Activated CD4-positive, alpha-beta T cell treated with anti-CD3 and anti-CD28 coated beads, Interleukin-2, amount 10 ng/mL, durations not matched to agents 7 days and 5 days (primary cell): ENCODE measurements at places on chromosomes 4 and X.

GRCh38 chr4:133014473-133015135, 134.5 kb upstream of the PCDH10 start:
- DNase-seq = no peak

DNA sequence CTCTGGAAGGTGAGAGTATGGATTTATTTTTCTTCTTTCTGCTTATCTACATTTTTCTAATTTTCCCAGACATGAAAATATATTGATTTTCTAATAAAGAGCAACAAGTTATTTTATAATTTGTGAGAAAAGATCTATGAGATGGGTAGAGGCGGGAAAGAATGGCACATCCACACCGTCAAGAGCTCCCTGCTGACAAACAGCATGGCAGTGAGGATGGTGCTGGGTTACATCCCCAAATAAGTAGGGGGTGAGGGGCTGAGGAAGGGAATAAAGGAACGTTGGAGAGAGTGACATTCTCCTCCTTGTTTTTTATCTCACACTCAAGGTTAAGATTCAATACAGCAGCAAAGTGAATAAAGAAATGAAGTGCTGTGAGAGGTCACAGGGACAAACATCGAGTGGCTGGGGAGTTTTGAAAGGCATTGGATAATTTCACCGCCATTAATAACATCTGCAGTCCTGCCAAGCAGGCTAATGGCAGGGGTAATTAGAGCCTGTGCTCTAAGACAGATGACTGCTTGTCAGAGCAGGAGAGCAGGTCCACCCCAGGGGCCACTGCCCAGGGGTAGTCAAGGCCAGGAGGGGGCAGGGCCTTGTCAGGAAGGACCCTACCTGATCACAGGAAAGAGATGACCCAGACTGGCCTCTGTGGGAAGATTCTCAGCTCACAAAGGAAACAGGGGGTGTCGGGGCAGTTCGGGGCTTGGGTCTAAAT, 323.8 kb downstream of the FBXW7 start:
- no peak for DNase-seq

DNA sequence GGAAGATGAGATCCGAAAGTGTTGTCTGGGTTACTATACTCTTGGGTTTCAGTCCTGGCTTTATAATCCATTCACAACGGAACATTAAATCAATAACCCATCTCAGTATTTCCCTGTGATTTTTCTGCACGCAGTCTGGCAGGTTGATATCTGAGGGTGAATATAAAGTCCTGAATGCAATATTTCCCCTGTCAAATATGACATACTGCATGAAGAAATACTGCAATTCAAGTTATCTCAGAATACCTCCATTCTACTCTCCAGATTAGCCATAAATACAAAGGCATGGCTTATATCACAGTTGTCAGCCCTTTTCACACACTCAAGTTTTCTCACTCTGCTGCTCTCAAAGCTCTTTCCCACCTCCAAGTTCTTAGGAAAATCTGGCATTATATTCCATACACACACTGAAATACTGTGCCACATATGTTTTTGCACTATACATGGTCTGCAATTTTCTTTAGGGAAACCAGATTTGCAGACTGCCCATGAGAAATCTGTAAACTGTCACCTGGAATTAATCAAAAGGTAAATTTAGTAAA, 64.7 kb downstream of the WDFY3 start:
- no peak for DNase-seq

- DNase-seq = no peak
Observed at GRCh38 chr4:184094532-184095159, 123.0 kb downstream of the ENPP6 start.

DNA sequence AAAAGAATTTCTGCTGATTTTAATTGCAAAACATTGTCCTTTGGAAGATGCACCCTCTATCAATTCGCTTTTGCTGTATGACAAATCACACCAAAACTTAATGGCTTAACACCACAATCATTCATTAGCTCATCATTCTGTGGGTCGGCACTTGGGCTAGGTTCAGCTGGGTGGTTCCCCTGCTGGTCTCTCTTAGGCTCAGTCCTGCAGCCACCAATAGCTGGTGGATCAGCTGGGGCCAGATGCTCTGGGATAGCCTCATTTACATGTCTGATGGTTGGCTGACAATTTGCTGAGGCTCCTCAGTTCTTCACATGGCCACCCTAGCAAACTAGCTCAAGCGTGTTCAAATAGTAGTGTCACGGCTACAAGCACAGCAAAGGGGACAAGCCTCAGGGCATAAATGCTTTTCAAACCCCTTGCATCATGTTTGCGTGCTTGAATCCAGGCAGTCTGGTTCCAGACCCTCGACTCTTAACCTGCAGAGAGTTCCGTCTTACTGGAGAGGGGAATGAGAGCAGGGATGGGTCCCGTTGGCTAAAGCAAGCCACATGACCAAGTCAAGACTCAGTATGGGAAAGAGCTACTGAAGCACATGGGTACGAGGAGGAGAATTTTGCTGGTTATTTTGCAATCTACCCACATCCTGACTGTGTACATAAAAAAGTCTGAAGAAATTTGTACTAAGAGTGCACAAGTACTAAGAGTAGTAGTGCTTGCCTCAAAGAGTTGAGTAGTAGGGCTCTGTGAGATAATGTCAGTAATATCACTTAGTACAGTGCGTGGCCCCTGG, 7.5 kb upstream of the ACSL1 start:
- DNase-seq = no peak

DNA sequence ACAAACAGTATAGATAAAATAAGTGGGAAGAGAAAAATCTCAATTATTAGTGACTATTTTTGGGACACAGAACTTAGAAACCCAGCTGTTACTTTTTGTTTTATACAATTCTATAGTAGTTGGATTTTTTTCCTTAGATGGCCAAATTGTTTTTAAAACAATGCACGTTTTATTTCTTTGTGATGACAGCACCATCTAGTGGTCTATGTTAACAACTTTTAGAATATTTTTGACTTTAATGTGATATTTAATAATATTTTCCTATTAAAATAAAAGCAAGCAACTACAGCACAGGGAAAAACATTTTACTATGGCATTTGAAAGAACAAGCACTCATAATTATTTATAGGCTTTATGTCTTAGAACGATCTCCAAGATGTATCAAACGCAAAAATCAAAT, 5.6 kb upstream of the SMIM31 start:
- DNase-seq = no peak

DNA sequence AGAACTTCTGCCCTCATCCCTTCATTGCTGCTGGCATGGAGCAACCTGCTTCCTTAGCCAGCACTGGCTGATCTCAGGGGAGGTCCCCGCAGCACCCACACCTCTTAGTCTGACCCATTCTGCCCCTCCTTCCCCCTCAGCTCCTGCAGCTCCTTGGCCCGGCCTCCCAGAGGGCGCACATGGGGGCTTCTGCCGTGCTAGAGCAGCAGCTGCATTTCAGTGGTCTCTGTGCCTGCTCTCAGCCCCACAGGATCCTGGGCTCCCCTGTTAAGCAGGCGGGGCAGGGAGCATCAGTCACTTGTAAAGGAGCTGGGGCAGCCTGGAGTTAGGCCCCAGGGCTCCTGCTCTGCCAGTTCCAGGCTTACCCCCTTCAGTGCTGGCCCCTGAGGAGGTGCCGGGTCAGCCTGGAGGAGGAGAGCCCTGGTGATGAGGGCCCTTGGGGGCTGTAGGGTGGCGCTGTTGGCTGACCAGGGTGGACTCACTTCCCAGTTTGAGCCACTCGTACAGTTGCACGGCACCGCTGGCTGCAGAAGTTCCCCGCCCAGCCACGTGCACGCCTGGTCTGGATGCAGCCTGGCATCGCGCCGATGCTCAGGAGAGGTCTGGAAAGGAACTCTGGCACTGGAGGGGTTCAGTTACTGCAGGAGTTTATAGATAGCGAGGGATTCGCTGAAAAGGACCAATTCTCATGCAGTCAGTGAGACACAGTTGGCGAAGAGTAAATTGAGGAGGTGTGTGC, 85.1 kb upstream of the PSAPL1 start:
- DNase-seq = no peak

GRCh38 chr4:39453738-39454137, 5.0 kb downstream of the RPL9 start:
- DNase-seq = no peak

GRCh38 chrX:143319526-143319925, 197.7 kb downstream of the SPANXN3 start:
- DNase-seq = no peak

- peak; percentile 87 for DNase-seq
Observed at GRCh38 chrX:1537031-1537715, at the start of gene P2RY8. Gene P2RY8 (minus strand): TSS chrX:1537185. CDS start chrX:1466558, 70,627 bp downstream.

DNA sequence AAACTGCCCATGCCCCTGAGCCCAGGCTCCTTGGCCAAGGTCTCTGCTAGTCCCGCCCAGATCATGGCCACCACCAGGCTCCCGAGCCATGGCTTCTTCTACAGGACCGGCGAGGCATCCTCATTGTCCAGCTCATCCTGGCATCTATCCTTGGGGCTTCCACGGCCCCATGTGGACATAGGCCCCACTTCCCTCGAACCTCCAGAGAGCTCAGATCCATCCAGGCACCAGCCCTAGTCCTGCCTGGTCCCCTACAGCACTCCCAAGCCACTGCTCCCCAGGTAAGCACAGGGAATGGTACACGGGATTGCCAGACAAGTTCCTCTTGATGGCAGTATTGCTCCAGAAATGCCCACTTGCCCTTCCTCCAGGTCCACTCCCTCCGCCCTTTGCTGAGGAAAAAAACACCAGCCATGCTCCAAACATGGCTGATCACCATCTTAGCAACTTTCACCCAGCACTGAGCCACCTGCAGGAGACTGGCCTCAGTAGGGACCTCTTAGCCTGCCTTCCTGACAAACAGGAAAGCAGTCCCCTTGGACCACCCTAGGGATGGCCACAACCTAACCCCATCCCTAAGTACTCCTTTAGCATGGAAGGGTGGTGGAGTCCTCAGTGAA, 272.1 kb upstream of the AGTR2 start:
- DNase-seq = no peak

DNA sequence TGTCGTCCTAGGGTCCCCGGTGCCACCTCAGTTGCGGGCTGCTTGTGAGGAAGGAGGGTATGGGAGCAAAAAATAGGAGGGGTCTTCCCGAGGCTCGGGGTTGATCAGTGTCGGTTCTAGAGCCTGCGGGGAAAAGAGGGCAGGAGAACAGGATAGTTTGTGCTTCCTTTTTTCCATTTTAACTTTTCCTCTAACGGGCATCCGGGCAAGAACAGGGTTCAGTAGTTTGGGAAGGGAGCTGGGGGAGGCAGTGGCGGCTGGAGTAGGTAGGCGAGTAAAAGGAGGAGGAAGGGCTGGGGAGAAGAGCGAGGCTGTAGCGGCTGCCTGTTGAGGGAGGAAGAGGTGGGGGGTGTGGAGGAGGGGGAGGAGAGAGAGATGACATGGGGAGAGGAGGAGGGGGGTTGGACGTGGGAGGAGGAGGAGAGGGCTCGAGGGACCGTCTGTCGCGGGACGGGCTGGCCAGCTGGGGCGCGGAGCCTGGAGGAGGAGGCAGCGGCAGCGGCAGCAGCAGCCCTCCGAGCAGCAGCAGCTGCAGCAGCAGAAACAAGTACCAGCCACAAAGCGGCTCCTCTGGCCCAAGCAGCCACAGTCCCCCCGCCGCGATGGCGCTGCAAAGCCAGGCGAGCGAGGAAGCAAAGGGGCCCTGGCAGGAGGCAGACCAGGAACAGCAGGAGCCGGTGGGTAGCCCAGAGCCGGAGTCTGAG, at the start of gene SLC16A2:
Gene SLC16A2 (plus strand): TSS at position 458 of the 704 bp plus-strand sequence. CDS start 145 bp downstream, at position 603.
- DNase-seq = peak; percentile 14

- no peak for DNase-seq
Observed at GRCh38 chr4:61298178-61298740, 98.1 kb downstream of the ADGRL3 start.

DNA sequence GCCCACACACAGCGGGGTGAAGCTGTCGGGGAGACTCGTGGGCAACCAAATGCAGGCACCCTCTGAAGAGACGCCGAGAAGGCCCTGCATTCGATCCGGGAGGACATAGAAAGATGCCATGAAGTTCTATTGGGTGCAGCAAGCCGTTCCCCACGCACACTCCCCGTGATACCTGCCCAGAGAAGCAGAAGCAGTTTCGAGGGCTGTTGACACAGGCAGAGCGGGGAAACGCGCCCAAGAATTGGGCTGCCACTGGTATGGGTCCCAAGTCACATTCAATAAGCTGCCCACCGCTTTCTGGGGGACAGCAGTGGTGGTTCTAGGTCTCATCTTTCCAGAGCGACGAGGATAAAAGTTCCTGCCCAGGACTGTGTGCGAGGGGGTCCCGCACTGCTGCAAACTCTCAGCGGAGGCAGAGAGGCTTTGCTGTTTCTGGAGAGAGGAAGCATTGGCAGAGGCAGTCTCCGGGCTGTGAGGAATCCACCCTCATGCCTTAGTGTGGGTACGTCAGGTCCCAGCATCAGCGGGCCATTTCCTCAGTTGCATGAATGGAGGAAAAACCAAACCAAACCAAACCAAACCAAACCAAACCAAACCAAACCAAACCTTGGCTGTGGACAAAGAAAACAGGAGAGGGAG, 10.1 kb downstream of the PITX2 start:
- no peak for DNase-seq

GRCh38 chrX:120504569-120504968, 35.5 kb upstream of the LAMP2 start:
- DNase-seq = no peak

- no peak for DNase-seq
Observed at GRCh38 chrX:113370006-113370405, 529.4 kb upstream of the AMOT start.

- DNase-seq = no peak
Observed at GRCh38 chrX:39156051-39156450, 354.8 kb downstream of the MID1IP1 start.

- no peak for DNase-seq
Observed at GRCh38 chr4:66062921-66063320, 392.6 kb upstream of the EPHA5 start.

DNA sequence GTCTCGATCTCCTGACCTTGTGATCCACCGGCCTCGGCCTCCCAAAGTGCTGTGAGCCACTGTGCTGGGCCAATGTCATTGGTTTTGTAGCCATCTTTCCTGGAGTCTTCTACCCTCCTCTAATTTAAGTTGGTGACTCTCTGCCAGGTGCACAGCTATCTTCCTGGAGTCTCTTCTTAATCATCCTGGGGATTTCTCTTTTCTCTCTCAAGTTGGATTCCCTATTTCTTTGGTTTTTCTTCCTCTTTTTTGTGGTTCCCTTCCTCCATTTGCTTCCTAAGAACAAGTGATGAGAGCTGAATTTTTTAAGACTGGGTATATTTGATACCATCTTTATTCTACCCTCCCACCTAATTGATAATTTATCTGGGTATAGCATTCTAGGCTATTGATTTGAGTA, 113.8 kb downstream of the SYNPO2 start:
- no peak for DNase-seq

DNA sequence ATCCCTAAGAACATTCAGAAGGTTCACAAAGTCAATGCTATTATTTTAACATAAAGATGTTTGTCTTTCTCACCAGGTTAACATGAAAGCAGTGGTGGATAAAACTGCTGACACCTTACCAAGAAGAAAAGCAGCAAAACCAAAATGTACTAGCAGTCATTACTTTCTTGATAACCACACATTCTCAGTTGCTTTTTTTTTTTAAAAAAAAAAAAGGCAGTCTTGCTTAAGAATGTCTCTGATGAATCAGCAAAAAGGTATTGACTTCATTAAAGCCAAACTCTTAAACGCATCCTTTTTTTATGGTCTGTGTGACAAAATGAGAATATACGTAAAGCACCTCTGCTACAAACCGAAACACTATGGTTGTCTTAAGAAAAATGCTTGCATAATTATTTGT, 31.9 kb downstream of the CDKL2 start:
- DNase-seq = no peak
